Activated CD4-positive, CD25-positive, alpha-beta regulatory T cell treated with anti-CD3 and anti-CD28 coated beads, Interleukin-2, amount 50 U/mL, for 72 hours (primary cell): ENCODE measurements at places on chromosomes 6 and 20.

DNA sequence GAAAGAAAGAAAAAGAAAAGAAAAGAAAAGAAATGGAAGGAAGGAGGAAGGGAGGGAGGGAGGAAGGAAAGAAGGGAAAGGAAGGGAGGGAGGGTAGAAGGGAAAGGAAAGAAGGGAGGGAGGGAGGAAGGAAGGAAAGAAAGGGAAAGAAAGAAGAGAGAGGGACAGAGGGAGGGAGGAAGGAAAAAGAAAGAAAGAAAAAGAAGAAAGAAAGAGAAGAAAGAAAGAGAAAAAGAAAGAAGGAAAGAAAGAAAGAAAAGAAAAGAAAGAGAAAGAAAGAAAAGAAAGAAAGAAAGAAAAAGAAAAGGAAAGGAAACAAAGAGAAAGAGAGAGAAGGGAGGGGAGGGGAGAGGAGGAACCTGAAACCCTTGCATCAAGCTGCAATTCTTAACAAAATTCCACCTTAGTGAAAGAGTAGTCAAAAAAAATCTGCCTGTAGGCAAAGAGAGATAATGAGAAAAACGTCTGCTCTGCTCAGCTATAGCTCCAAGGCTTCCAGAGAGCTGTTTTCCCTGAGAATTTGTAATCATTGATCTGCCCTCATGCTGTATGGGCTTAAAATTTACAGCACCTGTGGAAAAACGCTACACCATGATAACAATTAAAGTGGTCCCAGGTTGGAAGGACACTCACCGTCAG is 16.7 kb upstream of the MYCT1 start:
- DNase-seq = no peak

DNA sequence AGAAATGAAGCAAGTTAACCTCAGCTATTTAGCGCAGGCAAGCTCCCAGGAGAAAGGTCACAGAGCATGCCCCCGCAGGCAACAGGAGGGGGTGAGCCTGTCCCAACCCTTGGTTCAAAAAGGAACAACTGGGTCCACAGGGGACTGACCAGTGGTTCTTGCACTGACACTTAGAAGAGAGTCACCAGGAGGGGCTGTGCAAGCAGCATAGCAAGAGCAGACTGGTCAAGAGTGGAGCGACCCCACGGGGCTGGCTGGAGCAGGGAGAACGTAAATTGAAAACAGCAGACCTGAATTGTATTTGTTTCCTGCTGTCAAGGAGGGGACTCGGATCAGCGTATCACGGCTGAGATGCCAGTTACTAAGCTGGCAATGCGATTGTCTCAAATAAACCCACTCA is 32.8 kb downstream of the GABRR1 start:
- no peak for DNase-seq

DNA sequence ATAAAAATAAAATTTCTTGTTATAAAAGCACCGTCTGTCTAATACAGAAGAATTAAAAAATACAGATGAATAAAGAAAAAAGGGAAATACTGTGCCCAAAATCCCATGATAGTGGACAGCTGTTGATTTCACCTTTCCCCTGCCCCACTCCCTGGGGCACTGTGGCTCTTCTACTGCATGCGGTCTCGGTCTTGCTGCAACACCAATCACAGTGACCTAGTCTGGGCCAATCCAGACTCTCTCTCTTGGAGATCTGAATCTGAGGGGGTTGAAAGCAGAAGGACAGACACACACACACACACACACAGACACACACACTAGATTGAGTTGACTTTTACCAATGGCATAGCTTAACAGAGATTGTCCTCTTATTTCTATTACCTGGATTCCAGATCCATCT is 70.5 kb upstream of the FYN start:
- DNase-seq = no peak

GRCh38 chr20:46089167-46089416 is 670 bp downstream of the NCOA5 start:
- no peak for DNase-seq

DNA sequence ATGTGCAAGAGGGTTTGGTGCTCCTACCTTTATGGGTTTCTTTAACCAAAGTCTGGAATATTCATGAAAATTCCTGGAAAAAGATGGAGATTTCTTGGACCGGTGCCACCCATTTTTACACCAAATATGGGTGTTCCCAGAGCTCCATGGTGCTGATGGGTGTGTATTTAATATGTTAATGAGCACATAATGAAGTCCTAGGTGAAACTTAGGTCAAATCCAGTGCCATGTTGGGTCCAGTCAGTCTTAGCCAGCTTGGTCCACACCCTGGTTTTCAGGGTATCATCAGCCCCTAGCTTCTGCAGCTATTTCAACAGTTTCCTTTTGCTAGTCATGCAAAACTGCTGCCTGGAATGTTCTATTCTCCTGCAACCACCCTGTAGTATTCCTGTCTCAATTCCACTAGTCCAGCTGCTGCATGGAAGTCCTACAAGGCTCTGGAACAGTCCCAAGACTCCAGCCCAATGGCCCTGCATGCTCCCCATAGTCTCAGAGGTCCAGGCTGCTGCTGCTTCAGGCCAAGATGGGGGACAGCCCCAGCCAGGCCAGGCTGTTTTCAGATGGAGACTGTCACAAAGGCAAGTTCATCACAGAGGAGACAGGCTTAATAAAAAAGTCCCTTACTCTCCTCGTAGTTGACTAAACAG is 31.8 kb downstream of the CST9L start:
- no peak for DNase-seq

DNA sequence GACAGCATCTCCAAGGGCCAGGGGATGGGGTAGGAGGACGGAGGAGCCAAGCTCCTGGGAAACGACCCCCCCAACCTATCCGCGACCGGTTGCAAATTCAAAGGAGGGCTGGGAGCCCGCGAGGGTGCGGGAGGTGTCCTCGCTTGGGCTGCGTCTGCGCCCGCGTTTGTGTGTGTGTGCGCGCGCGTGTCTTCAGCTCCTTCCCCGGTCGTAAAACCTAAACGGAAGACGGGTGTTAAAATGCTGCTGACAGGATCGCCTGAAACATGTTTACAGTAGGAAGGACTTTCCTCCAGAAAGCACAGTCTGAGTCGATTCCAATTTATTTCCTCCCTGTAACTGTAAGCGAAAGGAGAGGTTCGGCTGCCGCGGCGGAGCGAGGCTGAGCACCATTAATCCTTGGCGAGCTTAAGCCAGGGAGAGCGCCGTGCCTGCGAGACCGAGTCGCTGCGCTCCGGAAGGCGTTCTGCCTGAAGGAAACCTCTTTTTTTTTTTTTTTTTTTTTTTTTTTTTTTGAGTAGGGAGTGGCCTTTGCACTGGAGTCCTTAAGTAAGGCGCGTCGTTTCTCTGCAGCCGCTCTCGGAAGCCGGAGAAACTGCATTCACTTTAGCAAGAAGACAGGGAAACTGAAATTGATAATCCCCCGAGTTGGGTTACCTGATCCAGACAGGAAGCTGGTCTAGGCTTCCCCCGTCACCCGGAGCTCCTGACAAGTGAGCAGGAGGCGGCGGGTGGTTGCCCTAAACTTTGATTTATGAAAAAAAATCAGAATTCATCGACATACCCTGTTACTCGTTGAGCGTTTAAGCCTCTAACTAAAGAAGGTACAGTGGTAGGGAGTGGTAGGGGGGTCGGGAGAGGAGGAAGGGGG is 4.8 kb upstream of the SOX4 start:
- DNase-seq = peak; percentile 44

DNA sequence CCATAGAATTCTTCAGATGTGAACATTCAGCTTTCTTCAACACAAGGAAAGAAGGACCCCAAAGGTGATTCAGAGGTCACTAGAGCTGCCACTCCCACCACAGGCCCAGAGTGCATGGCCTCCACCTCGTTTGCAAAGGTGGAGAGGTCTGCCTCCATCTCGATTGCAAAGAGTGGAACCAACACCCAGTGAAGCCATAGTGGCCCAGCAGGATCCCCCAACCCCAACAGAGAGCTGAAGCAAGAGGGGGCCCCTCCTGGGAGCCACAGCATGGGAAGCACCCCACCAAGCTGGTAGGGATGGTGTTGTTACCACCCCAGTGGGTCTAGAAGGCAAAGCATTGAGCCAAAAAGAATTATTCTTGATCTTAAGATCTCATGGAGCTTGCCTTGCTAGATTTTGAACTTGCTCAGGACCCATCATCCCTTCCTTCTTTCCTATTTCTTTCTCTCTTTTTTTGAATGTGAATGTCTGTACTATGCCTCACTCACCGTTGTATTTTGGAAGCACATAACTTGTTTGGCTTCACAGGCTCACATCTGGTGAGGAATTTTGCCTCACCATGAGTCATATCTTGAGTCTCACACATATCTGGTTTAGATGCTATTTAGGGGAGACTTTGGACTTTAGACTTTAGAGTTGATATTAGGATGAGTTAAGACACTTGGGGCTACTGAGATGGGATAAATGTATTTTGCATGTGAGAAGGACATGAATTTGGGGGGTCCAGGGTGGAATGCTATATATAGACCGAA is 119.2 kb downstream of the ANKRD60 start:
- DNase-seq = no peak

DNA sequence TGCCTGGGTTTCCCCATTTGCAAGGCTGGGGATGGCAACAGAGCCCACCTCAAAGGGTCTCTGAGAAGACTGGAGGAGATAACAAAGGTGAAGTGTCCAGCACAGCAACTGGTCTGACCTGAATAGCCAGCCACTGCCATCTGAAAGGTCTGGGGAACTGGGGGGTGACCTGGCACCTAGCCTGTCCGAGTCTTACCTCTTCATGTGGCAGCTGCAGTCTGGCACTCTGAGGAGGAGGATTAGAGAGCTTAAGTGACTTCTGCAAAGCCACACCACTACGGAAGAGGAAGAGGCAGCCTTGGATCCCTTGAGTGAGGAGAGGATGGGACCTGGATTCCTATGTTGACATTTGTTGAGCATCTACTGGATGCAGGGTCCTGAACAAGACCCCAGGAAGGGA is 22.2 kb downstream of the C20orf203 start:
- DNase-seq = no peak

DNA sequence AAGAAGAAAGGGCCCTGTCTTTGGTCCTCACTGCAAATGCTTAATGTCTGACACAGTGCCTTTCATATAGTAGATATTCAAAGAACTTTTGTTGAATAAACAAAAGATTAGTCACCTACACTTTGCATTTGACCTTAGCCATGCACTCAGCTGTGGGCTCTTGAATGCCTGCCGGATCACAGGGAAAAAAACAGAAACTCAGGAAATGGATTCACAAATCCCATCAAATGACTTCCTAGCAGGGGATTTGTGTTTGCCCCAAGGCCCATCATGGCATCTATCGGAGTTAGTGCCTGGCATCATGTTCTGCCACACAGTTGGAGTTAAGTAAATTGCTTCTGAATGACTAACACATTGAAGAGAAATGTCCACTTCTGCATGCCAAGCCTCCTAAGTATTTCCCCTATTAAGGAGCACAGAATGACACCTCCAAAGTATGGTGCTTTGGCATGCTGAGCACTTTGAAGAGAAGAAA is 72.3 kb upstream of the DST start:
- DNase-seq = no peak

GRCh38 chr20:18615020-18615650 is 27.3 kb downstream of the DTD1 start:
- no peak for DNase-seq

- no peak for DNase-seq
Measured at GRCh38 chr20:54105653-54106052, 35.3 kb upstream of the BCAS1 start.

DNA sequence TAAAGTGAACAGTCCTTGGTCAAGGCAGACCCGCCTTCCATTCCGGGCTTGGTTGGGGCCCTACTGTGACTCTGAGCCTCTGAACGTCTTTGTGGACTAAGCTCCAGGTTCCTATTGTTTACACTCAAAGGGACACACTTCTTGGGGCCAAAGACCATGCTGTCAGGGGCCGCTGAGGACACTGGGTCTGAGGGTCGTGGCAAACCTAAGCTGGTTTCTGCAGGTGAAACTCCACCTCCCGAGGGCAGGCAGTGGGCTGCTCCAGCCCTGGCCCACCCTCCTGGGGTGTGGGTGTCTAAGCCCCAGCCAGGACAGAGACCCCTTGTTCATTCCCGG is 43.1 kb downstream of the DSTN start:
- no peak for DNase-seq

GRCh38 chr6:154864066-154864430 is 130.8 kb downstream of the SCAF8 start:
- no peak for DNase-seq

DNA sequence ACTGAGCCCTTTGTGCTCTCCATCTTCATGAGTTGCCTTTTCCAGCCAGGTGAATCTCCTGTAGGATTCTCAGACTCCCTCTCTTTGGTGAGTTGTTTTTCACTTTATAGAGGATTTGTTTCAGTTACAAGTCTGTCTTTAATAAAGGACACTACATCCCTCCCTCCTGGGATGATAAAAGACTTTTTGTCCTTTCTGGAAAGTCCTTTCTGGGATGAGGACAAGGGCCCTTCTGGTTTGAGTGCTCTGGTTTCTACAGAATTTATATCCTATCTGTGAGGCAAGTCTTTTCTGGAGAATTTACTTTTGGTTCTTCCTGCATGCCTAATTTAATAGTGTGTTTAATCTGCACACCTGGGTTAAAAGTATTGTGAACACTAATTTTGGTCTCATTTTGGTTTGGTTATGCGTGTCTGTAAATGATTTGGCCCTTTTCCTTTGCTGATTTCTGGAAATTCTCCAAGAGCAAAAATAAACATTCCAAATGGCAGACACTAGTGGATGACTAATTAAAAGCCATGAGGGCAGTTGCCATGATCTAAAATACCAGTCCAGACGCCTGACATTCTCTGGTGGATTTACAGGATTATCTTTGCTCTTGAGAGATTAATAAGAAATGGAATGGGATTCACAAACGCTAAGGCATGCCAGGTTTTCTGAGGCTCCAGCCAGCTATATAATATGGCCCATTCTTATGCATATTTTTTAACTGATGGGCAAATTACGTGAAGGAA is 44.8 kb downstream of the TCP11 start:
- no peak for DNase-seq

- DNase-seq = no peak
Measured at GRCh38 chr6:158377860-158378259, 65.6 kb downstream of the TULP4 start.

GRCh38 chr6:170208651-170209353 is 82.1 kb downstream of the DLL1 start:
- peak; percentile 23 for DNase-seq

- no peak for DNase-seq
Measured at GRCh38 chr6:121405306-121405705, 30.1 kb upstream of the GJA1 start.

DNA sequence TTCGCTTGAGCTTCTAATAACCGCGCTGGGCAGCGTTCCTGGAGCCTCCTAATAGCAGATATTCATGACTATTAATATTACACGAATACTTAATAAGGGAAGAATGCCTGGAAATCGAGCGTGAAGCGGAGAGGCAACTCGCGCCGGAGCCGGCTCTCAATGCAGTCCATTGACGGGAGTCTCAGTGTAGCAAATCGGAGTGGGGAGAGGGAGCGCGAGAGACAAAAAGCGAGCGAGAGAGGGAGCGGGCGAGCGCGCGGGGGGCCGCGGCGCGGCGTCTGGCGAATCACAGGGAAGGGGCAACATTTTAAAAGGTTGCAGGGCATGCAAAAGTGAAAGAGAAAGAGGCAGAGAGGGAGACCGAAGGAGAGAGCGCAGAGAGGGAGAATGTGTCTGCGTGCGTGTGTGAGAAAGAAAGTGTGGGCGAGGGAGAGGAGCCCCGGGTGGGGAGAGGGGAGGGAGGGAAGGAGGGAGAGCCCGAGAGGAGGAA is 2.9 kb downstream of the TFAP2A start:
- no peak for DNase-seq

GRCh38 chr20:22939181-22939580 is 95.9 kb upstream of the SSTR4 start:
- DNase-seq = no peak

GRCh38 chr6:3176562-3177355 is 19.4 kb upstream of the TUBB2A start:
- no peak for DNase-seq

- DNase-seq = no peak
Measured at GRCh38 chr6:112237066-112237465, 17.3 kb downstream of the LAMA4 start.
